Stimulated activated CD4-positive, alpha-beta T cell treated with anti-CD3 and anti-CD28 coated beads, Interleukin-1b, Interleukin-23, amount 100 ng/mL, for 24 hours (primary cell): ENCODE measurements at places on chromosomes 7 and 10.

DNA sequence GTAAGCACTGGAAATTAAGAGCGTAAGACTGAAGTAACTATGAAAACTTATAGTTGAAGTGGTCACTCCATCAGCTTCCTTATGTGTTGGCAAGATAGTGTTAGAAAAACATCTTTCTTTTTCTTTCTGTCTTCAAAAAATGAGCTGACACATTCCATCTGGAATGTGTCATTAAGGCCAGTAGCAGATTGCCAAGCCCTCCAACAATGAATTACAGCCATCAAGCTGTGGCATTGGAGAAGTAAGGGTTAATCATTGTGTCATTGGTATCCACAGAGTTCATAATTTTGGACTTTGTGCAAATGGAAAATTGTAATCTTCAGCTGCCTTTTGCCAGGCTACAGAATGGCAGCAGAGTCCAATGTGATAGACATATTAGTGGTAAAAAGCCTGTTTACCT, 926.3 kb downstream of the NRG3 start:
- DNase-seq: no peak

DNA sequence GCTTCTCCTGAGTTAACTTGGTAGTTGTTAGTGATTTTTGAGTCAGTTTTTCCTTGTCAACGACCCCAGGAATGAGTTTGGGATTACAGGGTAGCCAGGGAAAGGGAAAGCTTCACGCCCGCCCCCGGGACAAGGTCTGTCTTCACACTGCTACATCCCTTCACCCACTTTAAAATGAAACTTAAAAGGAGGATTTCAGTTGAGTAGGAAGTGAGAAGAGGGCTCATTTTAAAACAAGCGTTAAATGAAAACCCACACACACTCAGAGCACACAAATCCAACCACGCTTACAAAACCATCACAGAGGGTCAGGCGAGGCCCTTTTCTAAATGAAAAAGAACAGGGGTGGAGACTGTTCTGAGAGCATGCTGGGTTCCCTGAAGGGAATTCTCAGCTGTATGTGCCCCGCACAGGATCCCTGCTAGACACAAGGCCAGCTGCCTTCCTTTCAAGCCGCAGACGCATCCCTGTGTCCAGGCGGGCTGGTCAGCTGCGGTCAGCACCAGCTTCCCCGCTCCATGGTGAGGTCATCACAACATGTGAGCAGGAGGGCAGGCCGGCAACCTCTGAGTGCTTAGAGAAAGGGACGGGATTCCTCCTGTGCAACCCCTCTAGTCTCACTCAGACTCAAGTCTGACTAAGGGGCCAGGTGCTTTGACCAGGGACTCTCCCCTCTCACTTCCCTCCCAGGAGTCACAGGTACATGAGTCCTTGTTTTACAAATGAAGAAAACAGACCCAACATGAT, 111.8 kb downstream of the EGFR start:
- no peak for DNase-seq

DNA sequence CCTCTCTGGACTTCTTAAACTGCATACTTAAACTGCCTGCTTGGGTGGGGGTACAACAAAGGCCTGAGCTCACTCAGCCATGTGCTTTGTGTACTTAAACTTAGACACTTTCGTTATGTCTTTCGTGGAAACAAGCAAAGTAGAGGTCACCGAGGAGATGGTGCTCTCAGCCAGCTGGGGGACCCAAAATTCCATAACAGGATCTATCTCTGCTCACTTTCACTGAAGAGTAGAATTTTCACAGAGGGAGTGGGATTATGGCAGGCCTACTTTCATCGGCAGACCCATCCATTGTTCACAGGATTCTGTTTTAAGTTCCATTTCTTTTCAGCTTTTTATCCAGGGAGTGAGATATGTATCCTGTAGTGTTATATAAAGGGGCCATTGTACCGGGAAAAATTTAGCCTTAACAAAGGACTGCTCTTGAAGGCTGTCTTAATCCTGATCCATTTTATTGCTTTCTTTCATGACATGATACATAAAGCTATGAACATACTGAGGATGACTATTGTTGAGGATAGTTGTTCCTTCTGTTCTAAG, 370.0 kb upstream of the GHITM start:
- no peak for DNase-seq

- DNase-seq: no peak
These were observed 2.3 kb downstream of the IL6 start for GRCh38 chr7:22729180-22729825.
